Heart right ventricle (tissue), 16 donors: ENCODE measurements at places on chromosomes 7 and 10.

DNA sequence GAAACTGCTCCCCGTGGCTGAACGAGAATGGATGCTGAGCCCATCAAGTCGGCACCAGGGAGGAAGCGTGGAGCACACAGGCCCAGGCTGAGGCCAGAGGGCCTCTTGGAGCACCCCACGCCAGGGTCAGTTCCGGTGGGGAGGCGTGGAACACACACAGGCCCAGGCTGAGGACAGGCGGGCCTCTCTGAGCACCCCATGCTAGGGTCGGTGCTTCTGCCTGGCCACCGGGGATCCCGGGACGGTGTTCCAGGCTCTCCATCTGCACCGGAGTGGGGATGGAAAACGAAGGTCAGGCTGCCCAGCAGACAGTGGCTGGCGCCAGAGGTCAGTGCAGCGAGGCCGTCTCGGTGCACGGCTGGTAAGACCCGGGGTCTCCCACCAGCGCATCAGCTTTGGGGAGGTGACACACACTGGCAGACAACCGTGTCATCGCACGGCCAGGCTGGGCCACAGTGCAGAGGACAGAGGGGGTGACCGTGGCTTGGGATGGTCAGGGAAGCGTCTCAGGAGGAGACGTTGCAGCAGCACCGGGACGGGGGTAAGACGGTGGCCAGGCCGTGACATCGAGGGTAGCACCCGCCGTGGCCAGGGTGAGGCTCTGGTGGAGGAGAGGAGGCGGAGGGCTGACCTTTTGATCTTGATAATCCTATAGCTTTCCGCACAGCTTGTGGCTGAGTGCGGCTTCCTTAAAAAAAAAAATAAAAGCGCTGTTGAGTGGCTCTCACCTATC is 203.9 kb downstream of the ELFN1 start:
- no peak for DNase-seq

DNA sequence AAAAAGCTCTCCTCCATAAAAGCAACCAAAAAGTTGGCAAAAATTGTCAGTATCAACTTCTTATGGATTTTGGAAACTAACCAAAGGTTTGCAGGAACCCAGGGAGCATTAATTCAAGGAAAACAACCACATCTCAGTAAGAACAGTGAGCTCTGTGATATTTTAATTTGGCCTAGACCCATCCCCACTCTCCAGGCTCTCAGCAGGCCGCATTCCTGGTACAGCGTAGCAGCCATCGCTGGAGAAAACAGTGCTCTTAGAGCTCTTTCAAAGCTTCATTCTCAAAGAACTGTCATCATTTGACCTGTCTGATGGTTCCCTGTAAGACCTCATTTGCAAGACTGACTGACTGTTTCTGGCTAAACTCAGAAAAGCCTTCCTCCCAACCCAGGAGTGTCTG is 81.9 kb downstream of the NUDCD3 start:
- no peak for DNase-seq

- DNase-seq: no peak
Observed at GRCh38 chr7:157483971-157484410, 147.2 kb downstream of the DNAJB6 start.

GRCh38 chr7:68458010-68458908 is 1140.0 kb upstream of the AUTS2 start:
- no peak for DNase-seq

- DNase-seq: no peak
Observed at GRCh38 chr7:97075928-97076327, 41.6 kb upstream of the SDHAF3 start.
